ENCODE measurements at places on chromosomes 3 and 15.

- DNase-seq, result no peak
These were observed 403.6 kb downstream of the TIGIT start for GRCh38 chr3:114697401-114697800.

DNA sequence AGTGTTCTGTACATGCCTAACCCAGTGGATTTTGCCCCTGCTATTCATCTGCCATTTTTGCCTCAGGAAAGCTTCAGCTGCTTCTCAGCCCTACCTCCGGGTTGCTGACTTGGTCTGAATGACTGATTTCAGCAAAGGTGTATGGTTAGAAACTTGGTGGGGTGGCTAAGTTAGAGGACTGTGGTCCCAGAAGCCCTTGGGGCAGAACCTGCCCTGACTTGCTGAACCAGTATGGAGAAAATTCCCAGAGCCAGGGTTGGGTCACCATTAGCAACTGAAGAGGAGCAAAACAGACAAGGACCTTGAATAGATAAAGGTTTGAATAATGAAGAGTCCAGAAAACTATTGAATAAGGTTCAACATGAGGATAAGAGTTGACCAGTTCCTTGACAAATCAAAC is 6.1 kb upstream of the WWTR1 start:
- no peak for DNase-seq

DNA sequence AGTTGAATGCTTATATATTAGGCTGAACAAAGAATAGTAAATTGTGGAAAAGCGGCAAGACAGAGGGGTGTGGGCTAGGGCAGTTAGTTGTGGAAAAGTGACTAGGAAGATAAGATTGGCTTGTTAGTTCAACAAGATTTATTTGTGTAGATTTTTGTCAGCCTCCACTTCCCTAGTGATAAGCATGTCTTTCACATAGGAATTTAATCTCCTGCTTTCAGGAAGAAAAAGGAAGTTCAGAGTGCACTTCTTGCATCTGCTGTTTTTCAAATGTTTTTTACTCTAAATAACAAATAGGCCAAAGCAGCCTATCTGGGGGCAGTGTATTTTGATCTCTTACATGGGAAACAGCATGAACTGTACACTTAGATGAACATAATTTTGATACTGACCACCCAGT is 919.9 kb downstream of the NAALADL2 start:
- no peak for DNase-seq

GRCh38 chr3:72152551-72153476 is 367.9 kb upstream of the PROK2 start:
- DNase-seq, result peak; percentile 79

GRCh38 chr15:92614301-92614700 is 41.3 kb downstream of the FAM174B start:
- no peak for DNase-seq

DNA sequence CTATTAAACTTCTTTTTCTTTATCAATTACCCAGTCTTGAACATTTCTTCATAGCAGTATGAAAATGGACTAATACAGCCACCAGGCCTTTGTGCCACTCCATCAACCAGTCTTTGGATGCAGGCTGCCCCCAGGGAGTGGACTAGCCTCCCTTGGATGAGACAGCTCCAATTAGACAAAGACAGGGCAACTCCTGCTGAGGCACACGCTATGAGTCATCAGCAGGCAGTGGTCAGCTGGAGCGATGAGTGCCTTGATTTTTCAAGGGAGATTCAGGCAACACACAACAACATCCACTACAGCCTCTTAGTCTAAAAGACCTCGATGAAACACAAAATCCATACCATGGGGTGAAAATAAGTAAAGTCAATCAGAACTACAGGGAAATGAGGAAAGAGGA is 160.1 kb downstream of the ARRDC4 start:
- DNase-seq, result no peak

GRCh38 chr15:58346361-58346760 is 85.4 kb upstream of the LIPC start:
- DNase-seq, result no peak

DNA sequence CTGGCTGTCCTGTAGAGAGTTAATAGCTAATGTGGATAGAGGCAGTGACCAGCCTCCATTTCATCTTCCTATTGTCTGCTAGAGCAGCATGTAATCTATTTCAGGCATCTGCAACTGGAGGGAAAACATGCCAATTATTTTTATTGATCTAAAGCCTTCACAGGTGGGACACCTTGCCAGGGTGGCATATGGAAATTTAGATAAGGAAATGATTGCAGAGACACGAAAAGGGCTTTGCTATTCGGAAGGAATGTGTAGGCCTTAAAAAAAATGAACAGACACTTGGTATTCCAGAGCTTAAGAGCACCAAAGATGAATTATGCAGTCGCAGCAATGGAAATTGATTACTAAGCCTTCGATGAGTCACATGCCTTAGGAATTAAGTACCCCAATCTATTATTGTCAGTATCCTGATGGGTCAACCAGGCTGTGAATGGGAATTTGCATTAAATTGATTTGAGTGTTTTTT is 454.7 kb downstream of the SQOR start:
- no peak for DNase-seq

DNA sequence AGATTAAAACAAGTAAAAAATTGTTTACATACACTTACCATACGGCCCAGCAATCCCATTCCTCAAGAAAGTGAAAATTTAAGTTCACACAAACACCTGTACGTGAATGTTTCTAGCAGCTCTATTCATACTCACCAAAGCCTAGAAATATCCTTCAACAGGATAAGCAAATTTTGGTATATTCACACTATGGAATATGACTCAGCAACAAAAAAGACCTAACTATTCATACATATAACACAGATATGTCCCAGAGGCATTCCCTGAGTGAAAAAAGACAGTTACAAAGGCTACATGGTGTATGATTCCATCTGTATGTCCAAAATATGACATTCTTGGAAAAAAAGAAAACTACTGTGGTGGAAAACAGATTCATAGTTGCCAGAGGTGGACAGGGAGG is 40.1 kb upstream of the THUMPD3 start:
- DNase-seq, result no peak

GRCh38 chr15:26126070-26126469 is 262.9 kb upstream of the ATP10A start:
- DNase-seq, result no peak

DNA sequence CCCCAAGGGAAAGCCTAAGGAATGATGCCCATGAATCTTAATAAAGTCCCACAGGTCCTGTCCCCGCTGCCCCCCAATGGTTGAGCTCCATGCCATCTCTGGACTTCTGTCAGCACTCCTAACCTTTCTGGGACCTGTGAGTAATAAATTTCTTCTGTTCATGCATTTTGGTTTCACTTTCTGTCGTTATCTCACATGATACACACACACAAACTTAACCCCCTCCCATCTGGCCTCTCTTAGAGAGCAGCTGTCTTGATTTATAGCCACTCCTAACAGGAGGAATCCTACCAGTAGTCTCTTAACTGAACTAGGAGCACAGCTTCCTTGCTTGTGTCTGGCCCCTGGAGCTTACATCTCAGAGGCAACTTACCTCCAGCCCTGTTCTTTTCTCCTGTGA is 82.7 kb upstream of the SELENOK start:
- peak; percentile 83 for DNase-seq

DNA sequence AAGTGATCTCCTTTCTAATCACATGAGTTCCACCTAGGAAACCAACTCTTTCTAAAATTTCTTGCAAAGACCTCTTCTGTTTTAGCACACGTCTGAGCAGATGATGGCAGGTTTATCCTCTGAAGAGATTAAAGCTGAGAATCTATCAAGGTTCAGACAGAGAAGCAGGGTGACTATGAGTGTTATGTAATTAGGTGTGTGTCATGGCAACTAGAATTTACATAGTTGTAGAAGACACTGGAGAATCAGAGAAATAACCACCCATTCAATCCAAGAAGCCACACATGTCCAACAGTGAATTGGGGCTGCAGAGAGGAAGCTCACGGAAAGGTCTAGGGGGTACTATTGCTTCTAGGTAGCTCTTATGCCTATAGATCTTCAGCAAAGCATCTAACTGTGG is 600.5 kb downstream of the PYDC2 start:
- no peak for DNase-seq

DNA sequence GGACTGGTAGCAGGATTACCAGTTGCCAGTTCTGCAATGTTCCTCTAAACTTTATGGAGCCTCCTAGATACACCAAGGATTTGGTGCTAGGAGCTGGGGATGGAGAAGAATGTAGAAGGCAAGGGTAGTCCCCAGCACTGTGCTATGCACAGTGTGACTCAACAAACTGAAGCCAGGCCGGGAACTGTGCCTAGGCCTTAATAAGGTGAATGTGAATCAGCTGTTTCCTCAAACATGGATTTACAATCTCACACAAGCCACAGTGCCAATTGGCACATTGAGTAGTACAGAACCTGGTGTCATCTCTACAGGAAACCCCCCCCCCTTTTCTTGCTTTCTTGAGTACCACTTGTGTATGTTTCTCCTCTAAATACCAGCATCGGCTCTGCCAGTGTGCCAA is 32.5 kb downstream of the MRPS25 start:
- no peak for DNase-seq

DNA sequence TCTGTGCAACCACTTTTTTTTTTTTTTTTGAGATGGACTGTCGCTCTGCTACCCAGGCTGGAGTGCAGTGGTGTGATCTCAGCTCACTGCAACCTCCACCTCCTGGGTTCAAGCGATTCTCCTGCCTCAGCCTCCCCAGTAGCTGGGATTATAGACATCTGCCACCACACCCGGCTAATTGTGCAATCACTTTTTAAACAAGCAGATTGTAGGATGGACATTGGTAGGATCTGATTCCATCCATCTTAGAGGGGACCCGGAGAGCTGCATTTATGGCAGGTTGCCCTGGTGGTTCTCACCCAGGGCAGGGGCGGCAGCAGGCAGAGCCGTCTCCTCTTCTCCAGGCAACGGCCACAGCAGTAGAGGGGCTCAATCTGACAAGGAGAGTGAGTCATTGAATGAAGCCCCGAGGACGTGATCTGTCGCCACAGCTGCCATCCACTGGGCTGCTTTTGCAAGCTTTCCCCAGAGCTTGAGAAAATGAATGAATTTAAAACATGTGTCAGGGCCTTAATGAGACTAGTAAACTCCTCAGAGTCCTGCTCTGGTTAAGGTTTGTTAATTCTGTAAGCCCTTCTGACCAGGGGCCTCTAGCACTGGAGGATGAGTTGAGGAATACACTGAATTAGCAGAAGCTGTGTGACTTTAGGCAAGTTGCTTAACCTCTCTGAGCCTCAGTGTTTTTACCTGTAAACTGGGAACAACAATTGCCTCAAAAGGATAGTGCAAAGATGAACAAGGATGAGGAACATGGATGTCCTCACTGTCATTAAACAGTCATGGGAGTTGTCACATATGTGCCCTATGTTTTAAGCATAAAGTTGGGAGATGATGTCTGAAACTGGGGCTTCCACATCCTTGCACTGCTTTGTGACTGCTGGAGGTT is 129.1 kb downstream of the ASB7 start:
- no peak for DNase-seq
